Activated effector memory CD4-positive, alpha-beta T cell treated with Interleukin-2 at 50 U/mL for 16 hours (primary cell): ENCODE measurements at places on chromosomes 2 and 18.

DNA sequence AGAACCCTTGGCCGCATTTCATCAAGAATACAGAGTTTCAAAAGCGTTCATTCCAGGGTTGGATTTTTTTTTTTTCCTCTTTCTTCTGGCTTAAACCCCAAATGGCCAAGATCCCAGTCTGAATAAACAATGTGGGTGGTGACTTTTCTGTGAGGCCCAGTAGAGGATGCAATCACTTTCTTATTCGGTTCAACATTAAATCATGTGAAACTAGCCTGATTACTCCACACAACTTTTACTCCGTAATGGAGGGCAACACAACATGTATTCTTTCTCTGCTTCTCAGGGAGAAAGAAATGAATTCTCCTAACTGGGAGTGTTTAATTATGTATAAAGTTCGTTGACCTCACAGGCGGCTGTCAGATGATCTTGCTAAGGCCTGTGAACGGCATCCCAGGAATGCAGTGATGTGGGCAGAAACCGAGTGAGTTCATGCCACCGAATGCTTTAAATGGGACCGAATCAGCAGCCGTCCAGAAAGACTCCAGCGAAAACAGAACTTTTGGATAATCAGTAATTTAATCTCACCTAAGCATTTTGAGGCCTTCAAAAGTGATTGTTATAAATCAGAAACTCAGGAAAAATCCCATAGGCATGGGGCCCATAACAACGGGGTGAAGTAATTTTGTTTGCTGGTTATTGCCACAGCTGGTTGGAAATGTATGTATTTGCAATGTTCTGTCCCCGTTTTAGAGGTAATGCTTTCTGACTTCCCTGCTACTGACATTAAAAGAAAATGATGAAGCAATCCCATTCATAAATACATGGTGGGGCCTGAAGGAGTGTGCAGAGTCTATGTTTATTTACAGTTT lies 81.5 kb downstream of the BCL2 start:
- DNase-seq, result no peak

- DNase-seq, result peak; percentile 7
Measured at GRCh38 chr2:95389245-95390119, 13.0 kb upstream of the FAHD2A start.

DNA sequence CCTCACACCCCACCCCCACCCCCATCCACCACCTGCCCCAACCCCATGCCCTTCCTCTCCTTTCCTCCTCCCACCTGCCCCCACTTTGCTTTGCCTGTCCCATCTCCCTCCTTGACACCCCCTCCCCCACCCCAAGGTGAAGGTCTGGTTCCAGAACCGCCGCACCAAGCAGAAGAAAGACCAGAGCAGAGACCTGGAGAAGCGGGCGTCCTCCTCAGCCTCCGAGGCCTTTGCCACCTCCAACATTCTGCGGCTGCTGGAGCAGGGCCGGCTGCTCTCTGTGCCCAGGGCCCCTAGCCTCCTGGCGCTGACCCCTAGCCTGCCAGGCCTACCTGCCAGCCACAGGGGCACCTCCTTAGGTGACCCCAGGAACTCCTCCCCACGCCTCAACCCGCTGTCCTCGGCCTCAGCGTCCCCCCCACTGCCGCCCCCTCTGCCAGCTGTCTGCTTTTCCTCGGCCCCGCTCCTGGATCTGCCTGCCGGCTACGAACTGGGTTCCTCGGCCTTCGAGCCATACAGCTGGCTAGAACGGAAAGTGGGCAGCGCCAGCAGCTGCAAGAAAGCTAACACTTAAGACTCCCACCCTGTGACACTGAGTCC lies 3.0 kb upstream of the ATP6V1B1 start:
- DNase-seq, result no peak

DNA sequence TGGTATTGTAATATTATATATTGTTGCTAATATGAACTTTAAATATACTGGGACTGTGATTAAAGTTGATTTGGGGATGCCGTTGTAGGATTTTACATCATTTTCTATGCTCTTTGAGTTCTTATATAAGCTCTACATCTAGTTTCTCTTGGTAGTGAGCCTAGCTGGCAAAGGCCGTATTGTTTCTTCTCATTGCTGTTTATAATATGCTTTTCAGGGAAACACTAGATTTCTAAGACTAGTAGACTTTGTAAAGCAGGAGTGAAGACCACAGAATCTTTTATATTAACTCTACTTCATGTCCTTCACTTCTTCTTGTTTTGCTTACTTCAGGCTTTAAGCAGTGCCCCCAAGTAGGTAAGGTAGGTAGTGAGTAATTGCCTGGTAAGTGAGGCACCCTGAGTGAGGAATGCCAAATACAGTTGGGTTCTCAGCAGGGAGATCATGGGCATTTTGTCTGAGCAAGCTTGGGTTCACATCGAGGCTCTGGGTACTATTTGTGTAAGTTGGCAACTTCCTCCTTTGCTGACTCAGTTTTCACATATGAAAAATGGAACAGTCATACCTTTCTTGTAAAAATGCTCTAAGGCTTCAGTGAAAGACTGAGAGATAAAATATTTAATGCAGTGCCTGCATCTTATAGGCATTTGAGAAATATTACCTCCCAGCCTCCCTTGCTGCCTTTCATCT lies 96.4 kb downstream of the RNF144A start:
- no peak for DNase-seq

GRCh38 chr2:10812362-10813162 lies at the start of gene PDIA6:
PDIA6 (minus strand) TSS chr2:10812785; CDS start chr2:10812696, 89 bp downstream.
- peak; percentile 93 for DNase-seq

- no peak for DNase-seq
Measured at GRCh38 chr2:209556354-209556961, 132.6 kb downstream of the MAP2 start.

GRCh38 chr2:145356056-145356455 lies 836.1 kb upstream of the ZEB2 start:
- no peak for DNase-seq

DNA sequence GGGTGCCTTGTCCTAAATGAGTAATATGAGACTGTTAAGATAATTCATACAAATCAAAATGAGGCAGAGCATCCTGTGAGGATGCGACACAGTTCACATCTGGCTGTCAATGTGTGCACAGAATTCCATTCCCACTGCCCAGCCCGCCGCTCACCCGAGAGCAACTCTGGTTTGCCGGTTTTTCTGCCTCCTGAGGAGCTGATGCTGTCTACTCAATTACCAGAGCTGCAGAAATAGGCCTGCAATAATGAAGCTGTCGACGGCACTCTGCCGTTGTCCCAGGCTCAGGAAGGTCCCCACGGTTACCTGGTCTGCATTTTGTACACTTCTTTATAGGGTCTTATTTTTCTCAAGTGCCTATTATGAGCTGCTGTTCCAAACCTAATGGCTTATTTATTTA lies 55.7 kb upstream of the LYPD1 start:
- no peak for DNase-seq

- no peak for DNase-seq
Measured at GRCh38 chr2:147037048-147037447, 807.8 kb upstream of the ACVR2A start.

- DNase-seq, result no peak
Measured at GRCh38 chr2:3830796-3831195, 127.4 kb downstream of the DCDC2C start.

- no peak for DNase-seq
Measured at GRCh38 chr18:69780851-69781250, 166.8 kb downstream of the CD226 start.

- DNase-seq, result no peak
Measured at GRCh38 chr18:48924630-48925490, 25.9 kb downstream of the SMAD7 start.

DNA sequence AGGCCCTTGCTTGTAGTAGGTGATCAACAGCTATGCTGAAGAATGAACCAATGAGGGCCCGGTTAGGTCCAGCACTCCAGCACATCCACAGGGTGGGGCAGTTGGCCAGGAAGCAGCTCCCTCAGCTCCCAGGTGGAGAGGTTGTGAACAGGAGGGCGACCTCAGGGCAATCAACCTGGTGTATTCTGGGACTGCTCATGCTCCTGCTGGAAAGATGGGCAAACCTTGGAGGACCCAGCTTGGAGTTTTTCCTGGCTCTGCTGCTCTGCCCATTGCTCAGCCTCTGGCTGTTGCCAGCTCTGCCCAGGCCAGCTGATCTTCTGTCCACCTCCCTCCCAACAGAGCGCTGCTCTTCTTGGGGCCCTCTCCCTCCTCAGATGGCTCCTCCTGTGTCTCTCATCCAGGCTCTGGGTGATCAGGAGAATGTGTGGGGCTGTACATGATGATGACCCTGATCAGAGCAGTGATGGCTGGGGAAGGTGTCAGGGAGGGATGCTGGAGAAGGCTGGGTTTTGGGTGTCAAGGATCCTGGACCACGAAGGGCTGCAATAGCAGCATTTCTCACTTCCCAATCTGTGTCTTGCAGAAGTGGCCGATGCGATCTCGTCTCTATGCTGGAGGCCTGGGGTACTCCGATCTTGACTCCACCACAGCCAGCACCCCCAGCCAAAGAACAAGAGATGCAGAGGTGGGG lies 3.4 kb downstream of the TCF23 start:
- DNase-seq, result no peak

DNA sequence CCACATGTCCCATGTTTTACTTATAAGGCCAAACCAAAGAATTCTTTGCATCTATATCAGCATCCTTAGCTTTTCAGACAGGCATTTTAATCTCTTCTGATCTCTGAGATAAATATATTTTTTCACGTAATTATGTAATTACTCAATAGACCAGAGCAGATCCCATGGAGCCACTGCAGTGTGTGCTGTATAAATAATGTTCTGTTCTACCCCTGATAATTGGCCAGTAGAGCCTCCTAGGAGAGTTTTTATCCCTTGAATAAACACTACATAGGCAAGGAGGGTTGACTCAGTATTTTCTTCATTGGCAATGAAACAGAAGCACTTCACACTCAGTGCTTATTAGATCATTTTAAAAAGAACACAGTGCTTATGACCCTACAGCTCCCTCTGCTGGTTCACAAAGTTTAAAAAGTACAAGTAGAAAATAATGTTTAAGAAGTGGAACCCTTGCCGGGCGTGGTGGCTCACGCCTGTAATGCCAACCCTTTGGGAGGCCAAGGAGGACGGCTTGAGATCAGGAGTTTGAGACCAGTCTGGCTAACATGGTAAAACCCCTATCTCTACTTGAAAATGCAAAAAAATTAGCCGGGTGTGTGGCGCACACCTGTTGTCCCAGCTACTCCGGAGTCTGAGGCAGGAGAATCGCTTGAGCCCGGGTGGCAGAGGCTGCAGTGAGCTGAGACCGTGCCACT lies 91.9 kb downstream of the PPP1R1C start:
- no peak for DNase-seq

DNA sequence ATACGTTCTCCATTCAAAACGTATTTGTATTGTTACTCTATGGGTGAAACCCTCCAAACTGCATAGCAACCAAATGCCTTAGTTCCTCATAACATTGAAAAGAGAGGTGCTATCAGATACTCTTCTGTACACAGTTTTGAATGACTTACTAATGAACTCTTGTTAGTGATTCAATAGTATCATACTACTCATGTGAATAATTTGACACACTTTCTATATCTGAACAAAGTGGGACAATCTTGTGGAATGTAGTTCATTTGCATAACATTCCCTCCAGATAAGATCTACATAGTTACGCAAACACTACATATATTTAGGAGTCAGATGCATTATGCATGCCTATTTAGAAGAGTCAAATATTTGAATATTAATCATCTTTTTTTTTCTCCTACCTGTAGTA lies 232.0 kb upstream of the NRXN1 start:
- no peak for DNase-seq
